Kidney (tissue), 22 donors: ENCODE measurements at places on chromosomes 1 and 21. TPM values are rescaled to one million over a fixed set of nuclear protein-coding genes. Genes with fewer than 3 reads are reported as not detected.

The IFI44L gene
- 20.6 TPM for total RNA-seq

The OR10Z1 gene
- not detected for total RNA-seq

The OR6N1 gene
- not detected for total RNA-seq

The SPRR4 gene
- not detected for total RNA-seq

The GPX7 gene
- 9.7 TPM for total RNA-seq

The TP73 gene
- total RNA-seq: 0.54 TPM
